ENCODE measurements at places on chromosomes 12 and 14. TPM values are rescaled to one million over a fixed set of nuclear protein-coding genes. Genes with fewer than 3 reads are reported as not detected.

GRCh38 chr14:104036212-104036611 is 49.3 kb upstream of the ASPG start:
- H3K36me3 ChIP-seq: no peaks in the 10 kb centered on the region
- H3K4me1 ChIP-seq: no peaks in the 10 kb centered on the region
- no peak for DNase-seq

CARMIL3 gene
- total RNA-seq: not detected

DNA sequence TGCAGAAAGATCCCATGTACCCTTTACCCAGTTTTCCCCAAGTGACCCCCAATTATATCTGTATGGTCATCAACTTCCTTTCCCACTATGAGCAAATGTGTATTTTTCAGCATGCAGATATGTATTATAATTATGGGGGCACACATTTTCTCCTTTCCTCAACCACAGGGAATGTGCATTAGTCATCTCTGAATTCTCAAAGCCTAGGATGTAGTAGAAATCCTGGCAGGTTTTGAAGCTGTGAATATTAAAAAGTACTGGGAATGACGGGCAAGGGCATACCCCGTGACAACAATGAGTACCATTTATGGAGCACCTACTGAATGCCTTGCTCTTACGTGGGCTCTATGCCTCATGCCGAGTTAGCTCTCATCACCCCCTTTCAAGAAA is 71.5 kb downstream of the VWF start:
- peaks cover 37% of the 10 kb centered on the region for H3K4me1 ChIP-seq
- peaks cover 2% of the 10 kb centered on the region for H3K27me3 ChIP-seq
- H3K4me3 ChIP-seq: no peak overlapping the region
- DNase-seq: peak; percentile 45
- no peak overlapping the region for H3K27ac ChIP-seq

NEUROD4 gene
- total RNA-seq: not detected

NANOG gene
- not detected for total RNA-seq

GRCh38 chr14:89182326-89182725 is 234.7 kb downstream of the FOXN3 start:
- H3K27ac ChIP-seq: no peak overlapping the region
- no peak overlapping the region for H3K4me3 ChIP-seq
- H3K4me1 ChIP-seq: peaks cover 38% of the 10 kb centered on the region
- H3K36me3 ChIP-seq: peaks cover 6% of the 10 kb centered on the region
- H3K27me3 ChIP-seq: peaks cover 2% of the 10 kb centered on the region
- no peak for DNase-seq

DNA sequence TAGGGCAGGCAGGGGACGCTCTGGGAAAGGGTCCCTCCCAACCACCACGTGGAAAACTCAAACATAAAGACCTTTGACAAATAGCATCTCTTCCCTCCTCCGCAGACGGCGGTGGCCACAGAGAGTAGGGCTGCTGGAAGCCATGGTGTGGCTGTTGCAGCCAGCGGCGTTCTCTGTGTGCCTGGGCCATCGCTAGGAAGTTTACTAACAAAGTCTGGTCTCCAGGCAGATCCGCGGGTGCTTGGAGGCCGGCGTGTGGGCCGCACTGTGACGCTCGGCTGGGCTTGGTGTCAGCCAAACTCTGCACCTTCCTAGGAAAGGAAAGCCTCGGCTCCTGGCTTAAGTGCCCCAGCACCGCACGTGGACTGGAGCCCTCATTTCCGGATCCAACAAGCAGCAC is 65.6 kb downstream of the CCDC88C start:
- H3K4me3 ChIP-seq: no peak overlapping the region
- peaks cover 10% of the 10 kb centered on the region for H3K4me1 ChIP-seq
- no peaks in the 10 kb centered on the region for H3K36me3 ChIP-seq
- no peak for DNase-seq

RPGRIP1 gene
- total RNA-seq: not detected

DNA sequence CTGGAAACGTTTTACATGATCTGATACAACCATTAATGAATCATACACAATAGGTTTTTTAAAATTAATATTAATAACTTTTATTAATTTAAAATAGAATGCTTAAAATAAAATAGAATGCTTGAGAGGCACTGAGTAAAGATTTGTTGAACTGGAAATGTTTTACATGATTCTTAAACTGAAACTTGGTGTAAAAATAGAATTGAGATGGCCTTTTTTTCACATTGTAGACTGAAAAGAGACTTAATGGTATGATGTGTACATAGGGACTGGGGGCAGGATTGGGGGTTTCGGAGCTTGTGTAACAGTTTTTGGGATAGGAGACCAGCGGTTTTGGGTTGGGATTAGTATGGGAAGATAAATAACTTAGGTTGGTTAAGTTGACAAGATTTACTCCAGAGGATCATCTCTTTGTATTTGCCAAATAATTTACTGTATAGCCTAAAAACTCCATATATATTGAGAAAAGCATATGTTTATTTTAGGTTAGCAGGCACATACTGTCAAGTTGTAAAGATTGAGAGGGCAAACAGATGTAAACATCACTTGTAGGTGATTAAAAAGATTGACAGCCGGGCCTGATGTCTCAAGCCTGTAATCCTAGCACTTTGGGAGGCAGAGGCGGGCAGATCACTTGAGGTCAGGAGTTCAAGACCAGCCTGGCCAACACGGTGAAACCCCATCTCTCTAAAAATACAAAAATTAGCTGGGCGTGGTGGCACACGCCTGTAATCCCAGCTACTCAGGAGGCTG is 2.0 kb upstream of the ZNF410 start:
- peak overlapping the region; percentile 98 for H3K27ac ChIP-seq
- peak overlapping the region; percentile 87 for H3K4me3 ChIP-seq
- peaks cover 4% of the 10 kb centered on the region for H3K36me3 ChIP-seq
- H3K27me3 ChIP-seq: no peaks in the 10 kb centered on the region
- DNase-seq: no peak

GRCh38 chr12:20420557-20420956 is 52.2 kb downstream of the PDE3A start:
- H3K27ac ChIP-seq: no peak overlapping the region
- no peaks in the 10 kb centered on the region for H3K36me3 ChIP-seq
- H3K4me3 ChIP-seq: no peak overlapping the region
- DNase-seq: no peak

DNA sequence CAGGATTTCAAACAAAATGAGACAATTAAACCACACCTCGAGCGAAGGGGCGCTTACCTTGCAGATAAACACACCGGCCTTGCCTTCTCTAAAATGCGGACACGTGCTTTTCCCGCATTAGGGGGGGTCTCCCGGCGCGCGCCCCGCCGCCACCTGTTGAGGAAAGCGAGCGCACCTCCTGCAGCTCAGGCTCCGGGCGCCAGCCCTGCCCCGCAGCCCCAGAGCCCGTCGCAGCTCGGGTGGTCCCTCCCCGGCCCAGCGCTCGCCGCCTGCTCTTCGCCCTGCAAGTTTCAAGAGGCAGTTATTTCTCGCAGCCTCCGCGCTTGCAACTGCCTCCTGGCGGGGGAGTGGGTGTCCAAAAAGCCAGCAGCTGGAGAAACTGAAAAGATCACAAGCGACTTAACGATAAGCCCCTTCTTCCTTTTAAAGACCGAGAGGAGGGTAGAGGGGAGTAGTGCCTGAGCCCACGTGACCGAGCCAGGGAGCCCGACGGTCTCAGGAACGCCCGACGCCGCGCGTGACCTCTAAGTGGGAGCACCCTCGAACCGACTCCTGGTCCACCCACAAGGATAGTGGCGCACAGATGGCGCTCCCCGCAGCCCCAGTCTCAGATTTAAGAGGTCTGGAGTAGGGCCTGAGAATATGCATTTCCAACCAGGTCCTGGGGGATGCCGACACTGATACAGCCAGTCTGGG is at the start of gene ESR2:
ESR2 (minus strand) TSS at position 396 of the 696 bp plus-strand sequence. CDS start 11,386 bp downstream, outside the sequence.
- no peak for DNase-seq
- H3K36me3 ChIP-seq: no peaks in the 10 kb centered on the region
- H3K4me1 ChIP-seq: peaks cover 11% of the 10 kb centered on the region
- peaks cover 9% of the 10 kb centered on the region for H3K27me3 ChIP-seq
- H3K27ac ChIP-seq: no peak within 1 kb of the TSS

DNA sequence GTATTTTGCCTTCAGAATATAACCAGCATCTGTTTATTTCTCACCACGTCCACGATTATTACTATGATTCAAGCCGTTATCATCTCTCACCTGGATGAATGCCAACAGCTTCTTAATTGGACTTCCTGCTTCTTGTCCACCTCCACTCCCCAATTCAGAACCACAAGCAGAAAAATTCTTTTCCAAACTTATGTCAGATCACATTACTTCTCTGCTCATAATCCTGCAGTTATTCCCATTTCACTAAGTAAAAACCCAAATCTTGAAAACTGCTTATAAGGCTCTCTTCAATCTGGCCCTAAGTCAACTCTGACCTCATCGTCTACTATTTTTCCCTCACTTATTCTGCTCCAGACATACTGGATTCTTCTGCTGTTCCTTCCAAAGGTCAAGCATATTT is 2.0 kb downstream of the CRY1 start:
- H3K27me3 ChIP-seq: no peaks in the 10 kb centered on the region
- no peak overlapping the region for H3K27ac ChIP-seq
- H3K4me3 ChIP-seq: no peak overlapping the region
- peaks cover 8% of the 10 kb centered on the region for H3K36me3 ChIP-seq
- DNase-seq: peak; percentile 59
- peaks cover 12% of the 10 kb centered on the region for H3K4me1 ChIP-seq

DNA sequence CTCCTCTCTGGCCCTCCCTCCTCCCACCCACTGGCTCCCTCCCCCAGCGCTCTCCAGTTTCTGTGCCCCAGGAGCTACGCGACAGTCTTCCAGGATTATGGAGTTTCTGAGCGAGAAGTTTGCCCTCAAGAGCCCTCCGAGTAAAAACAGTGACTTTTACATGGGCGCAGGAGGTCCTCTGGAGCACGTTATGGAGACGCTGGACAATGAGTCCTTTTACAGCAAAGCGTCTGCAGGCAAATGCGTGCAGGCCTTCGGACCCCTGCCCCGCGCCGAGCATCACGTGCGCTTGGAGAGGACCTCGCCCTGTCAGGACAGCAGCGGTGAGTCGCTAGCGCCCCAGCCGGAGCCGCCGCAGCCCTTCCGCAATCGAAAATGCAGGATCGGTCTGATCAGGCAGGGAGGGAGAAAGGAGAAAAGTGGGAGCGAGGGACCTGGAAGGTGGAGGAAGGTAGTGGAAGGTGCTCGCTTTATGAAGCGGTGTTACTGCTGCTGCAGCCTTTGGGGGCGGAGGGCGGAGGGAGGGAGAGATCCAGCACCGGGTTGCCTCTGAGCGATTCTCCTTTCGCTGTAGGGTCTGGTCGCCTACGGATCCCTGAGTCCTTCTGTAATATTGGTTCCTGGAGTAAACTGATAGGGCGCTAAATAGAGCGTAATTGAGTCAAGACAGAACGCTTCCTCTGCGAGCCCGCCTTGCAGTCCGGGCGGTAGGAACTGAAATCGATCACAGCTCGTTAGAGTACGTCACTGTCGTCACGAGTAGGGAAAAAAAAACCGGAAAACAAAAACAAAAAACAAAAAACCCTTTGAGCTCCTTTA is at the start of gene ALX1:
ALX1 (plus strand) TSS at position 56 of the 819 bp plus-strand sequence; CDS start at position 98, 42 bp downstream.
- H3K4me1 ChIP-seq: peaks cover 8% of the 10 kb centered on the region
- no peak for DNase-seq
- H3K4me3 ChIP-seq: peak within 1 kb of the TSS; percentile 88
- H3K27ac ChIP-seq: no peak within 1 kb of the TSS
- H3K36me3 ChIP-seq: no peaks in the 10 kb centered on the region
- peaks cover 16% of the 10 kb centered on the region for H3K27me3 ChIP-seq

DNA sequence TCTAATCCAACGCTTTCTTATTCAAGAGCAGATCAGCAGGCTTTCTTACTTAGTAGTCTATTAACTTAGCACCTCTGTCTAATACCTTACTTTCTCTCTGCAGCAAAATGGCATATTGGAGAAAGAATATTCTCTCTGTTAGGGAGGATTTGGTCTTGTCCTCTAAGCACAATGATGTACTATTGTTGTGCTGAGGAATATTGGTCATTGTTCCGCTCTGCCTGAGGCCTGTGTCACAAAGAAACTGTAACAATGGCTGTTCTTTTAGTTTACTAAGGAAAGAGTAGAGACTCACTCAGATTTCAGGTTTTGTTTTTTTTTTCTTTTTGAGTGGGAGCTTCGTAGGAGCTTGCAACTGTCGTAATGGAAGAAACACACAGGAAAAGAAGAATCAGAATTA is 1358.8 kb downstream of the LRFN5 start:
- no peak overlapping the region for H3K4me3 ChIP-seq
- H3K36me3 ChIP-seq: no peaks in the 10 kb centered on the region
- DNase-seq: no peak
- no peaks in the 10 kb centered on the region for H3K27me3 ChIP-seq
- H3K27ac ChIP-seq: no peak overlapping the region
- no peaks in the 10 kb centered on the region for H3K4me1 ChIP-seq

RTN1 gene
- total RNA-seq: 0.12 TPM

DNA sequence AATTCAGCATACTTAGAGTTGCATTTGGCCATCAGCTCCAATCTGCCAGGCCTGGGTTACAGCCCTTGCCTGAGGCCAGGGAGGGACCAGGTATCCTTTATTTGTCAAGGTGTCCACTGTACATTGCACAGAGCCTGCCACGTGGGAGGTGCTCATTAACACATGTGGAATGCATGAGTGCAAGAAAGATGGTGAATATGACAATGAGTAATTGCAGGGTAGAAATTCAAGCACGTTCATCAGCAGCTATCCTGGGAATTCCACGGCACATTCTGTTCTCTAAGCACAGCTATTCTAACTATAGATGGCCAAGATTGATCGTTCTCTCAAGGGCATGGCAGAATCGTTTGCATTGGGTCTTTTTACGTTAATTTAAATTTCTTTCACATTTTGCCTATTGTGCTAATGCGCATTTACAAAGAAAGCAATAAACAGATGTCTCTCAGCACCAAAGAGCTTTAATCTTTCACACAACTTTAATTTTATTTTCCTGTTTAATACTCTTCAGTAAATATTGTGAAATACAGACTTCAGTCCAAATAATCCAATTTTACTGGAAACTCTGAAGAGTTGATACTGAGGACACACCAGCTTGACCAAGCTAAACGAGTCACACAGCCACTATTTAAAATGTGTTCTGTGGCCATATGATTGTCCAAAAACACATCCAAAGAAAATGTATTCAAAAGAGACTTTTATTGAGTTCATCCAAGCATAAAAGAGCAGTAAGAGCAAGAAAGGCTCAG is 1025.7 kb upstream of the TMEM132C start:
- no peaks in the 10 kb centered on the region for H3K36me3 ChIP-seq
- DNase-seq: no peak

LYZ gene
- not detected for total RNA-seq

DNA sequence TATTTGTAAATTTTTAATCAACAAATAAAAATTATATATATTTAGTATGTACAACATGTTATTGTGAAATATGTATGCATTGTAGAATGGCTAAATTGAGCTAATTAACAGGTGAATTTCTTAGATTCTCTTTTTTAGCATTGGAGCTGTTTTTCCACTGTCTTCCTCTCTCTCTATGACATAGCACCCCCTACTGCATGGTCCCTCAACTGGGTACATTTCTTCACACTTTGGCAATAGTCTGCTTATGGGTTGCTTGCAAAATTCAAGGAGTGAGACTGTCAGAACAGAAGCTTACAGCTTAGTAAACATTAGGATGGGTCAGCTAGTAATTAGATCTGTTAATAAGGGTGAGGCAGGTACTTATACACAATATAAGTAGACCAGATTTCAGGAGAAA is 658.5 kb upstream of the MGAT4C start:
- H3K27me3 ChIP-seq: peaks cover 2% of the 10 kb centered on the region
- H3K36me3 ChIP-seq: peaks cover 5% of the 10 kb centered on the region
- no peak overlapping the region for H3K27ac ChIP-seq
- peak; percentile 1 for DNase-seq
- H3K4me1 ChIP-seq: no peaks in the 10 kb centered on the region
- no peak overlapping the region for H3K4me3 ChIP-seq
